ENCODE measurements at places on chromosomes 1 and 21. TPM values are rescaled to one million over a fixed set of nuclear protein-coding genes. Genes with fewer than 3 reads are reported as not detected.
A peak's percentile ranks its signal among the peaks of the same experiment; 100 is the strongest.

DNA sequence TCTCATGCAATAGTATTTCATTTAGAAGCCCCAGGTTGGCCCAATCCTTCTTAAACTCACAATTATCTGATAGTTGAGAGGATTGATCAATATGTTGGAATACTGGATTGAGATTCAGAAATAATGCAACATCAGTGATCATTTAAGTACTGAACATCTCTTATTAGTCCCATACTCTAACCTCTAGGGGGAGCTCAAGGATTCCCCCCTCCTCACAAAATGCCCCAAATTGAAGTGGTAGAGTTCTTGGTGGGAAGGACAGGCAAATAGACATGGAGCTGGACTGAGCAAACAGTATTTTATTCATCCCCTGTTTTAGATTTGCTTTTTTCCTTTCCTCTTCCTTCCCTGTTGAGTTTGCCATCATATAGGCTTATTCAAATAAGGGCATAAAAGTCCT, 62.8 kb downstream of the NGF start:
- no peak for DNase-seq

- DNase-seq: no peak
These were observed 467.5 kb upstream of the CXADR start for GRCh38 chr21:17045214-17045853.

GRCh38 chr1:169624912-169625311, 5.0 kb downstream of the SELP start:
- DNase-seq: no peak

- no peak for DNase-seq
These were observed 10.9 kb downstream of the IRF2BP2 start for GRCh38 chr1:234598974-234599616.

- DNase-seq: no peak
These were observed 26.9 kb upstream of the BACE2 start for GRCh38 chr21:41141031-41141457.

- peak; percentile 64 for DNase-seq
These were observed 31.0 kb downstream of the SLC45A1 start for GRCh38 chr1:8348777-8349472.

GRCh38 chr1:15062479-15063099, 91.0 kb upstream of the TMEM51 start:
- DNase-seq: no peak

DNA sequence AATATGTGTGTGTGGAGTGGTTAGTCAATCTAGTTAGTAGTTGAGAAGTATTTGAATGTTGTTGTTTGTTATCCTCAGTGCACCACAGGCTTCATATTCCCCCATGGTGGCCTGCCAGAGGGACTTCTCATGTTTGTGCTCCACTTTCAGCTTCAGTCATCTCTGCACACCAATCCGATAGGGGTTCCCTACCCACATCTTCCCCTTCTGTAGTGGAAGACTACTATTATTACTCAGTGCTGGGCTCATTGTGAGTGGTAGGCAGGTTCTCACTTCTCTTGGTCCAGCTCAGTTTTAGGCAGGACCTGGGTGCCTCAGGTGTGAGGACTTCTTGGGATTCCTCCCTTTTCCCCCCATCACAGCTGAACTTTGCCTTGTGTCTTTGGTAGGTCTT, 14.2 kb downstream of the MT1HL1 start:
- no peak for DNase-seq

DNA sequence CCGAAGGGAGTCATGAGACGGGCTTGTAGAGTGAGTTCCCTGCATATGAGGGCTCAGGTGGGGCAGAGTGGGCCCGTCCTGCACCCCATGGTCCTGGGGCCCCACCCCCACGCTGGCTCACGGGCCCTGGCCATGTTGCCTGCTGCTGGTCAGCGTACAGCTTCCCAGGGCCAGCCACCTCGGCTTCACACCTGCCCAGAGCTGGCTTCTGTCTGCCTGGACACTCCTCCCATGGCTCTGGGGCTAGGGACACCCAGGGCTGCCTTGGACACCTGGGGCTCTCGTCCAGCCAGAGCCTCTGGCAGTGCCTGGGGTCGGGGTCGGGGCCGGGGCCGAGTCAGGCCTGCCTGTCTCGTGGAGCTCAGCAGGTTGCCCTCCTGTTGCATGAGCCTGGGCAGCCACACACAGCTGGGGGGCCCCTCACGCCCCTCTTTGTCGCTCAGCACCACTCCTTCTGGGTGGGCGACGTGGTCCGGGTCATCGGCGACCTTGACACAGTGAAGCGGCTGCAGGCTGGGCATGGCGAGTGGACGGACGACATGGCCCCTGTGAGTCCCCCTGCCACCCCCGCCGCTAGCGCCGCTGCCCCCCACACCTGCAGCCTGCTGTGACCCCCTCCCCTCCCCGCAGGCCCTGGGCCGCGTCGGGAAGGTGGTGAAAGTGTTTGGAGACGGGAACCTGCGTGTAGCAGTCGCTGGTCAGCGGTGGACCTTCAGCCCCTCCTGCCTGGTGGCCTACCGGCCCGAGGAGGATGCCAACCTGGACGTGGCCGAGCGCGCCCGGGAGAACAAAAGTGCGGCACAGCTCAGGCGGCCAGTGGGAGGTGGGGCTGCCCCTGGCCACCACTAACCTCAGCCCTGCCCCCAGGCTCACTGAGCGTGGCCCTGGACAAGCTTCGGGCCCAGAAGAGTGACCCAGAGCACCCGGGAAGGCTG, 5.5 kb upstream of the MMP23B start:
- no peak for DNase-seq

DNA sequence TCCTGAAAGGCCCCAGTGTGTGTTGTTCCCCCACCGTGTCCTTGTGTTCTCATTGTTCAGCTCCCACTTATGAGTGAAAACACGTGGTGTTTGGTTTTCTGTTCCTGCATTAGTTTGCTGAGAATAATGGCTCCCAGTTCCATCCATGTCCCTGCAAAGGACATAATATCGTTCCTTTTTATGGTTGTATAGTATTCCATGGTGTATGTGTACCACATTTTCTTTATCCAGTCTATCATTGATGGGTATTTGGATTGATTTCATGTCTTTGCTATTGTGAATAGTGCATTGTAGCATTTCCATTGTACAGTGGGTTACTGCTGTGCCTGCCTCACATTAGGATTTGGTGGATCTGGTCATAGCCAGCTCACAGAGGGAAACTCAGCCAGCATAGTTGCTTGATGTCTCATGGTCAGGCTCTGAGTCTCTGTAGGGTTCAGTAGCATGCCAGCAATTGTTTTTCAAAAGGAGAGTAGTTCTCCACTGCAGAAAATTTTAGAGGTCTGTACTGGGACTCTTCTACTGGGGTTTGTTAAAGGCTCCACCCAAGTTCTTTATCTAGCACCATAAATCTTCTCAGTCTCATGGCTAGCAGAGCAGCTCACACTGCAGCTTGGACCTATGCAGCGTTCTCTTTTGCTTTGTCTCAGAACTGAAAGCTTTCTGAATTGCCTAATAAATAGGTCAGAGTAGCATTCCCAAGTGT, 41.0 kb downstream of the RUNX3 start:
- no peak for DNase-seq

DNA sequence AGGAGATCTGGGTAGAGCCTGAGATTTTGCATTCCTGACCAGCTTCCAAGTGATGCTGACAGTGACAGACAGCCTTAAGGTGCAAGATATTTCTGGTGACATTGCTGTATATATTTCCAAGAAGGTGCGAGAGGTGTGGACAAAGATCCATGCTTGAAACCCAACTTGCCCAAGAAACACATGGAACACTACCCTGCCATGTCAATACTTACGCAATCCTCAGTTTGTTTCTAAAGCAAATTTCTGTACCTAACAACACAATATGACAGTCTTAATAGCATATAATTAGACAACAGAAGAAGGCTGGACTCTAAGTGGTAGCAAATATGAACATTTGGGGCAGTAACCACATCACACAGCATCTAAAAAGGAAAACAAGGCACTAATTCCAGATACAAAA, 260.4 kb downstream of the DSCAM start:
- DNase-seq: no peak

- no peak for DNase-seq
These were observed 111.8 kb downstream of the KAZN start for GRCh38 chr1:14710331-14710730.

DNA sequence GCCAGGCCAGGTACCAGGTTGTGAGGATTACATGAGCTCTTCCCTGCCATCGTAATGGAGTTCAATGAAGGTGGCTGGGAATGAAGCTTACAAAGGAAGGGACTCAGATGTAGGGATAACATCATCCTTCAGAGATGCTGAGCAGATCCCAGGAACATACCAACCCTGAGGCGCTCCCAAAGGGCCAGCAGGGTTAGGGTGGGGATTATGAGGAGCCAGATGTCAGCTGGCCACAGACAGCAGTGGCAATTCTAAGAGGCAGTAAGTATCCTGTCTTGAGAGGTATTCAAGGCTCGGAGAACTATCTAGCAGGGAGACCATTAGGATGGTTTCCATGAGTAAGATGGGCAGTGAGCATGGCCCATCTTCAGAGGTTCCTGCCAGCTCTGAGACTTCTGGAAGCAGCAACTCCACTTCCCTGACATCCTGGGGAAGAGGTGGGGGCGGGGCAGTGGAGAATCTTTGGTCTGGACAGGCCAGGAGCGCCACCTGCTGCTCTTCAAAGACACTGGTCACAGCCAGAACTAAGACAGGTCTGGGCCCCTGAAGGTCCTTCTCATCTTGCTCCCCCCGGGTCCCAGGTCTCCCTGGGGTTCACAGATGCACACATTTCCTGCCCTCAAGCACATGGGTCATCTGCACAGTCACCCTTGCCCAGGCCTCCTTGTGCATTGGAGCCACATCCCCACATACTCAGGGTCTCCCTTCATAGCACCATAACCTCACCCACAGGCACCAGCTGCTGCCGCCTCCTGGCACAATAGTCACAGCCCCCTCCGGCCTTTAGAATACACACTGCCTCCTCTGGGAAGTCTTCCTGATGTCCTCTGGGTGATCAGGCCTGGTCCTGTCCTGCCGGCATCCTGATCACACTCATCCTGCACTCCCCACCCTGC, 2.7 kb upstream of the SDC3 start:
- DNase-seq: peak; percentile 87

DNA sequence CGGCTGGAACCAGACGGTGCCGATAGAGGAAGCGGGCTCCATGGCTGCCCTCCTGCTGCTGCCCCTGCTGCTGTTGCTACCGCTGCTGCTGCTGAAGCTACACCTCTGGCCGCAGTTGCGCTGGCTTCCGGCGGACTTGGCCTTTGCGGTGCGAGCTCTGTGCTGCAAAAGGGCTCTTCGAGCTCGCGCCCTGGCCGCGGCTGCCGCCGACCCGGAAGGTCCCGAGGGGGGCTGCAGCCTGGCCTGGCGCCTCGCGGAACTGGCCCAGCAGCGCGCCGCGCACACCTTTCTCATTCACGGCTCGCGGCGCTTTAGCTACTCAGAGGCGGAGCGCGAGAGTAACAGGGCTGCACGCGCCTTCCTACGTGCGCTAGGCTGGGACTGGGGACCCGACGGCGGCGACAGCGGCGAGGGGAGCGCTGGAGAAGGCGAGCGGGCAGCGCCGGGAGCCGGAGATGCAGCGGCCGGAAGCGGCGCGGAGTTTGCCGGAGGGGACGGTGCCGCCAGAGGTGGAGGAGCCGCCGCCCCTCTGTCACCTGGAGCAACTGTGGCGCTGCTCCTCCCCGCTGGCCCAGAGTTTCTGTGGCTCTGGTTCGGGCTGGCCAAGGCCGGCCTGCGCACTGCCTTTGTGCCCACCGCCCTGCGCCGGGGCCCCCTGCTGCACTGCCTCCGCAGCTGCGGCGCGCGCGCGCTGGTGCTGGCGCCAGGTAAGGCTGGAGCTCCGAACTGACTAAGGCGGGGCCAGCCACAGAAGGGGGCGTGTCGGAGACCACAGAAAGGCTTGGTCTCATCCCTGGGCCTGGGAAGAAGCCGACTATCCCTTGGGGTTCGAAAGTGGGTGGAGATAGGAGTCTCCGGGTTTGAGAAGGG, 486 bp downstream of the SLC27A3 start:
- DNase-seq: peak; percentile 77

DNA sequence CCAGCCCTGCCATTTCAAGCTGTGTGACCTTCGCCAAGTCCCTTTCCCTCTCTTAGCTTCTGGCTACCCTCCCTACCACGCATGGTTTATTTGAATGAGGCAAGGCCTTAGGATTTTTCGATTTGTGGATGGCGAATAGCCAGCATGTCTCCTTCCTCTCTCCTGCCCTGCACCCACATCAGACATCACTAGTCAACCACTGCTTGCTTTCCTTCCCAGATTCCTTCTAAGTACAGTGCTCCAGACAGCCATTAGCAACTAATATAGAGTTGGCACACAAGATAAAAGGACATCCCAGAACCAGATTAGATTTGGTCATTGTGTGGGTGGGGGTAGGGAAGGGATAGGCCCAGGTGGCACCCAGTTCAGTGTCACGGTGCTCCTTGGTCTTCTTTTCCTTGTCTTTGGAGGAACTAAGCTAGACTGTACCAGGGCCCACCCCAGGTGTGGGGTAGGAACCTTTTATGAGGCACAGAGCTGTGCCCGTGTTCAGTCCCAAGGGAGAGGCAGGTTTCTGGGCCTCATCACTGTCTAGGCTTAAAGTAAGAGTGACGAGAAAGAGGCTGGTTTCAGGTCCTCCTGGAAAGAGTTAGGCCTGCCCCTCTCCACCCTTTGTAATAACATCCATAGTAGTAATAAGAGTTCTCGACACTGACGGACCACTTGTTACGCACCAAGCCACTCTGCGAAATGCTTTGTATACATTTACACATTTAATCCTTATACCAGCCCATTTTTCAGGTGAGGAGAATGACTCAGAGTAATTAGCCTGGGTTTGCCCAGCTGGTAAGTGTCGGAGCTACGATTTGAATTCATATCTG, 8.6 kb downstream of the ALPL start:
- DNase-seq: no peak

GRCh38 chr21:45631540-45631939, 12.0 kb upstream of the PCBP3 start:
- DNase-seq: no peak

ERO1B gene
- polyA plus RNA-seq: 13.9 TPM

VTCN1 gene
- polyA plus RNA-seq: 24.9 TPM

CRYBG2 gene
- 0.65 TPM for polyA plus RNA-seq

TAL1 gene
- polyA plus RNA-seq: 4.4 TPM

RPE65 gene
- 0.22 TPM for polyA plus RNA-seq

FABP3 gene
- 79.3 TPM for polyA plus RNA-seq

HSPB7 gene
- polyA plus RNA-seq: 2.5 TPM

Measured in left kidney (tissue), 8 donors.